ENCODE measurements at places on chromosomes 12 and 14.

GRCh38 chr12:6582196-6582595 lies 14.1 kb upstream of the NOP2 start:
- no peak for DNase-seq

DNA sequence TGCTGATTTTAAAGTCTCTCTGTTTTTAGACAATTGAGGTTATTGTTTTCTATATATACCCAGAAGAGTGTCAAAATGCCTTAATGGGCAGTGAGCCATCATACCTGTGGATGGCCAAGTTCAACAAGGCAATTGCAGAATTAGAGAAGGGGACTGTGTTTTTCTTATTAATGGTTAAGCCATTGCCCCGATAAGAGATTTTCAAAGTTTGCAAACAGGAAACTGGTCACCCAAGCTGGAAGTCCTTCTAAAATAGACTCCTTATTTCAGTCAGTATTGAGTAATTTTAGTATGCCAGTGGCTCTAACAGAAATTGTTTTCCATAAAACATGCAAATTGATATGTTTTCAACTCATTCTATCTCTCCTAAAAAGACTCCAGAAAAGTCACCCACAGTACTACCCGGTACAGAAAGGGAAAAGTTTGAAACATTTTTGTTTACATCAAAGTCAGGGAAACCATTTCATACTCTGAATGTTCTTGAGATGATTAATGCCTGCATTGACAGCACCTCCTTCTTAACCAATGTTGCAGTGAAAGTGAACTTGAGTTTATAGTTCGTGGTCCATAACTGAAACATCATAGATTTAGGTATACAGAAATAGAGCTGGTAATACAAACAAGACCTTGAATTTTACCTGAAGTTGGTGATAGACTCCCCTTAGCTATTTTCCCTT lies 191.1 kb downstream of the TMX1 start:
- no peak for DNase-seq

GRCh38 chr12:78028426-78028825 lies 197.7 kb downstream of the NAV3 start:
- no peak for DNase-seq

DNA sequence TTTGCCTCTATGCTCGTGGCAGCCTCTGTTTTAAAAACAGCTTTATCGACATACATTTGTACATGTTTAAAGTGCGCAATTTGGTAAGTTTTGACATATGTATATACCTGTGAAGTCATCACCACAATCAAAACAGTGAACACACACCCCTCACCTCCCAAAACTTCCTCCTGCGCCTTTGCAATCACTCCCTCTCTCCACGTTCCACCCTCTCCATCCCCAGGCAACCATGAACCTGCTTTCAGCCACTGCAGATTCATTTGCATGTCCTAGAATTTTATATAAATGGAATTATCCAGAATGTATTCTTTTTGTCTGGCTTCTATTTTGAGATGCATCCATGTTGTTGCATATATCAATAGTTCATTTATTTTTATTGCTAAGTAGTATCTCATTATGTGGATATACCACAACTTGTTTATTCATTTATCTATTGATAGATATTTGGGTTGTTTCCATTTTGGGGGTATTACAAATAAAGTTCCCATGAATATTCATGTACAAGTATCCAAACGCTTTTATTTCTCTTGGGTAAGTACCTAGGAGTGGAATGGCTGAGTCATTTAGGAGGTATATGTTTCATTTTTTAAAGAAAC lies 15.5 kb upstream of the CHGA start:
- DNase-seq: no peak

GRCh38 chr12:93827179-93827578 lies 150.0 kb downstream of the CRADD start:
- no peak for DNase-seq

DNA sequence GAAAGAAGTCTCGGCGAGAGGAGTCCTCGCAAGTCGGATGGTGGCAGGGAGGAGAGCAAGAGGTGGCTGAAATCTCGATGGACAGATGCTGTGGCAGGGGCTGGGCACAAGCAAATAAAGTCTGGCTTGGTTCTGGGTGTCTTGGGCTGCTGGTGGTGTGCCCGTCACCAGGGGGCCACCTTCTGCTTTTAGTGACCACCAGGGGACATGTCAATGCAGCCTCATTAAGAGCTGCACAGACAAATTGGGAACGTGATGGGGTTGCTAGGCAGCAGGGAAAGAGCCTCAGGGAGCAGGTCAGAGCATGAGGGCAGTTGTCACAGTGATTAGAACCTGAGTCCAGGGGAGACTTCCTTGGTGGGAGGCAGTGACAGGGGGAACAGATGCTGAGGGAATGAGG lies 44.0 kb downstream of the LRRC74A start:
- DNase-seq: no peak

DNA sequence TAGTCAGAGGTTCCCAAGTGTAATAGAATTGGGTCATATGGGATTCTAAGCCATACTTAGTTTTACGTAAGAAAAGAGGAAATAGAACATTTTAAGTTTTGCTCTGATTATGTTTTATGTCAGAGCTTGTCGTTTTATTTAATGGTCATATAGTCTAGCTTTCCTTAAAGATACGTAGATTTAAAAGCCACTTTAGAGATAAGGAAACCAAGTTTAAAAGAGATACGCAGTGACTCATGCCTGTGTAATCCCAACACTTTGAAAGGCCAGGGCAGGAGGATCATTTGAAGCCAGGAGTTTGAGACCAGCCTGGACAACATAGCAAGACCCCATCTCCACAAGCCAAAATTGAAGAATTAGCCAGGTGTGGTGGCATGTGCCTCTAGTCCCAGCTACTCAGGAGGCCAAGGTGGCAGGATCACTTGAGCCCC lies 19.5 kb downstream of the MAPK1IP1L start:
- DNase-seq: no peak

DNA sequence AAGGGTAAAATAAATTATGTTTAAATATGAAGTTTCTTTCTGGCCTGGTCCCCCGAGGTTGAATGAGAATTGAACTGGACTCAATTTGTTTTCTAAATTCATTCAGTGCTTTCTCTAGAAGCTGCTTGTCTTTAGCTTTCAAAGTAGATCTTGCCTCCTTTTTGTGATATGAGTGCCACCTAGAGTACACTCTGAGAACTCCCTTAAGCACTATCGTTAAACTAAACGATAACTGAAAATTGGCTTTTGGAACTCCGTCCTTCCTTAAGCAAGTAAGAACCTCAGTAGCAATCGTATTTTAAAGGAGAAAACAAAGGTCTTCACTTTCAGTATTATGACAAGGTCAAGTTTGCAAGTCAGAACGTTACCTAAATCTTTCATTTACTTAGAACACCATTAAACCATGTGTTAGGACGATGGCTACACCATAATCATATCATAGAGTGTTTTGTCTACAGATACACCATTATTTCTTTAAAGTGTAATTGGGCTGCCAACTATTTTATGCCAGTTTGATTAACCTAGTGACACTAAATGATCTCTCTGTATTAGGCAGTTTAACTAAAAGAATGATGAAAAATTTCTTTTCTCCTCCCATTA lies 364.8 kb downstream of the SNAPC1 start:
- no peak for DNase-seq

DNA sequence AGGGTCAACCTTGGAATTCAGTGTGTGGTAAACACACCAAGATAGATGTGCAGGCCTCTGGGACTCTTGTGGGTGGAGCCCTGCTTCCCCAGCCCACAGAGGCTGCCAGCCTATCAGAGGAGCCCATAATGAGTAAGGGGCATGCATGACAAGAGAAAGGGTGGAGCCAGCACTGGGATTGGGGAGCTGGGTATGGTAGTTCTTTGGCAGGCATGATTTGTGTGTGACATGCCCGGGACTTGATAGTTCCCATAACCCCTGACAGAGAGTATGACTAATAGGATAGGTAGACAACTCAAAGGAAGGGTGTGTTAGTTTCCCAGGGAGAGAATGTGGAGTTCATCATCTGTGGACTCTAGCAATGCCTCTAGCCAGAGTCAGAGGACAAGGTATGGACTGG lies 143.0 kb downstream of the EMP1 start:
- no peak for DNase-seq

DNA sequence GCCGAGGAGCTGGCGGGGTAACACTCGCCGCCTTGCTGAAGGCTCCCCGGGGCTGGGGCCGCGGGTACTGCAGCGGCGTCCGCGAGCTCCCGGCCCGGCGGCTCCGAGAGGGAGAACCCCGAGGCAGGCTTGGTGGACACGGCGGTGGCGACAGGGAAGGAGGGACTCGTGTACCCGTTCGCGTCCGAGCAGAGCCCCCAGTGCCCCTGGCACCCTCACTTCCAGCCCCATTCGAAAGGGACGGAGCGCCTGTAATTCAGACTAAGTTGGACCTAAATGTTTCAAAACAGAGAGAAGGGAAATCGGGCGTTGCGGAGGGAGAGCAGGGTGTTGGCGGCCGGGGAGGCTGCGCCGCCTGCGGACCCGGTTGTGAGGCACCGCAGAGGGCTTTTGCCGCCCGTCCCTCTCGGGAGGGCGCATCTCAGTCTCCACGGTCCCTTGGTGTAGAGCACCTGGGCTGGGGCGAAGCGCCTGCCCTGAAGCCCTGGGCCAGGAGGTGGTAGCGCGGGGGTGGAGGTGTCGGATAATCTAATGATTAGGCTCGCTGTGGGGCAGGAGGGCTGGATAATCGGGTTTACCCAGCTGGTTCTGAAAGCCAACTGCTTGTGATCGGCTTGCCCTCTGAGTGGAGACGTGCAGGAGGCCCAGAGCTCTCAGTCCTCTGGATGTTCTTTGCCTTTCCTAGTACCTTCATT lies 771 bp downstream of the DAAM1 start:
- DNase-seq: peak; percentile 25

DNA sequence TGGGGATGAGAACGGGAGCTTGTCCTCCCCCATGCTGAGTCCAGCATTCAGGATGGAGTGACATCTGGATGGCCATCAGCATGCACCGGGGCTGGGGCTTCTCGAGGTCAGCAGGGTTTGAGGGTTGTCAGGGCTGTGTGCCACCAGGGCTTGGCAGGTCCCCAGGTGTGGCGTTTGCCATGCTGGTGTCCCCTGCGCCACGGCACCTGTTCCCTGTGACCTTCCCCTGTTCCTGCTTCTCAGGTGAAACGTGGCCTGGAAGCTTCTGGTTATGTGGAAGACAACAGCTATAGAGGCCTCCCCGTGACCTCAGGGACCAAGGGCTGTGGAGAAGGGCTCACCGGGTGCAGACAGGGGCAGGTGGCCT lies 152.4 kb downstream of the KIF26A start:
- DNase-seq: no peak

GRCh38 chr12:59494617-59495016 lies 101.2 kb upstream of the SLC16A7 start:
- DNase-seq: no peak

DNA sequence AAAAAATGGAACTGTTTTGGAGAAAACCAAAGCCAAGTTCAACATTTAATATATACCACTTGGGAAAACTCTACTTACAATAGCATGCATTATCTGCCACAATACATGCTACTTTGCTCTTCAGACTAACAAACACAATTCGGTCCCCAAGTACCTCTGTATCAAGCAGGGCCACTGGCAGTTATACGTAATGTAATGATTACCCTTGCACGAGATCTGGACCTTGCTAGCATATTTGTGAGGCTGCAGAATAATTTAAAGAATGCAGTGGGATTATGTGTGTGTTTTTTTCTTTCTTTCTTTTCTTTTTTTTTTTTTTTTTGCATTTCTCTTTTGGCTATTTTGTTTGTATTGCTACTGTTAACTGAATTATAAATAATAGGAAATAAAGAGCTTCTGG lies 22.8 kb upstream of the PYGL start:
- DNase-seq: no peak

- DNase-seq: no peak
These were observed 383.3 kb downstream of the C12orf75 start for GRCh38 chr12:105713606-105714305.

GRCh38 chr14:68394764-68395143 lies 398.1 kb downstream of the ZFP36L1 start:
- no peak for DNase-seq

DNA sequence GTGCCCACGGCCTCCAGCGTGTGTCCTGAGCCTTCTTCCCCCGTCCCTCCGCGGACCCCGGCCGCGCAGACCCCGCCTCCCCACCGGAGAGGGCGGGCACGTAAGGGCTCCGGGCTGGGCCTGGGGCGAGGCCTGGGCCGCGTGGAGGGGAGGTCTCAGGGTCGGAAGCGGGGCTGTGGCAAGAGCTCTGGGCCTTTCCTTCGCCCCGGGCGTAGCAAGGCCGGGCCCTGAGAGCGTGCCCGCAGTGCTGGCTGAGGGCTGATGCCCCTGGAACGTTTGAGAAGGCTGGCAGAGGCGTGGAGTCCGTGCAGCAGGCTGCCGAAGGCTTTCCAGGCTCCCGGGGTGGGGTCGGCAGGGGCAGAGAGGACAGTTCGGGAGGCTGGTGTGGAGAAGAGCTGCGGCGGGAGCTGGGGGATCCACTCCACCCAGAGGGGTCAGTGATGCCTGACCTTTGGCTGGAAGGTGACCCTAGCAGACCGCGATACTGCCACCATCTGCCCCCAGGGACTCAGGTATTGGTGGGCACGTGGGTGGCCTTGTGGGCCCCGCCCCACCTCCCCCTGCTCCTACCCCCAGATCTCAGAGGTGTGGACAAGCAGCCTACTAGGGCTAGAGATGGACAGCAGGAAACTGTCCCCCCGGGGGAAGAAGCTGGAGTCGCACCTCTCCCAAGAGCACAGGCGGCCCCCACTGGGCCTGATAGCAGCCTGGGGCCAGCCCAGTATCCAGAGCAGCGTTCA lies 558 bp downstream of the TEX22 start:
- peak; percentile 56 for DNase-seq

GRCh38 chr12:68497702-68498101 lies 113.0 kb upstream of the RAP1B start:
- no peak for DNase-seq

- DNase-seq: no peak
These were observed 3.4 kb downstream of the NTS start for GRCh38 chr12:85877459-85877858.

GRCh38 chr12:1328391-1328790 lies 266.0 kb downstream of the FBXL14 start:
- DNase-seq: no peak

DNA sequence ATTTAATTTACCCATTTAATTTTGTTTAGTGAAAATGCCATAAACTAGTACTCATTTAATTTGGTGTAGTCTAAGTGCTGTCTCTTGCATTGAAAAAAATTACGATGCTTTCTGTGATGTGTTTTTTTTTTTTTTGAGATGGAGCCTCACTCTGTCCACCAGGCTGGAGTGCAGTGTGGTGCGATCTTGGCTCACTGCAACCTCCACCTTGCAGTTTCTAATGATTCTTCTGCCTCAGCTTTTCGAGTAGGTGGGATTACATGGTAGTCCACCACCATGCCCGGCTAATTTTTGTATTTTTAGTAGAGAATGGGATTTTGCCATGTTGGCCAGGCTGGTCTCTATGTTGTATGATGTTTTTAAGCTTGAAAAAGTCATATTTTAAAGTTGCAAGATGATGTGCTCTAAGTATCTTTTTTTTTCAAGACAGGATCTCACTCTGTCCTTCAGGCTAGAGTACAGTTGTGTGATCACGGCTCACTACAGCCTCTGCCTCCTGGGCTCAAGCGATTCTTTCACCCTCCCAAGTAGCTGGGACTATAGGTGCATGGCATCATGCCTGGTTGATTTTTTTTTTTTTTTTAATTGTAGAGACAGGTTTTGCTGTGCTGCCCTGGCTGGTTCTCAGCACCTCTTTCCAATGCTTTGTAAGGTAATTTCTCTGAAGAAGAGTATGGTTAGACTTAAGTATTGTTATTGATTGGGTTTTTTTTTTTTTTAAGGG lies 8.6 kb downstream of the LRRC10 start:
- DNase-seq: no peak
